ENCODE measurements at places on chromosomes 5 and 9.

DNA sequence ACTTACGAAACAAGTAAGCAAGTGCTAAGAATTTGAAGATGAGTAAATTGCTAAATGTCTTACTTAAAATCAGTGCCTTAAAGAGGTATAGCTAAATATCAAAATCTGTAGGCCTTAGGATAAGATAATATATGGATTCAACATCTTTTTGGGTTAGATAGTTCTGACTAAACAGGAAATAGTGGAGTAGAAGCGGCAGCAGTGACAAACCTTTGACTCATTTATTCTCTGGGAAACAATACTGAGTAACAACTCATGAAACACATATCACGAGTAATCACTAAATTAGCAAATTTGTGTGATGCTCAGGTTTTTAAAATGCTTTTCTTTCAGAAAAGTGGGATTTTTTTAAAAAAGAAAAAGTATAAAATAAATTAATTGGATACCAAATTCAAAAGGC, 762.1 kb upstream of the TYRP1 start:
- no peak for DNase-seq

- no peak for DNase-seq
These were observed 187.2 kb upstream of the CDH10 start for GRCh38 chr5:24831989-24832388.

DNA sequence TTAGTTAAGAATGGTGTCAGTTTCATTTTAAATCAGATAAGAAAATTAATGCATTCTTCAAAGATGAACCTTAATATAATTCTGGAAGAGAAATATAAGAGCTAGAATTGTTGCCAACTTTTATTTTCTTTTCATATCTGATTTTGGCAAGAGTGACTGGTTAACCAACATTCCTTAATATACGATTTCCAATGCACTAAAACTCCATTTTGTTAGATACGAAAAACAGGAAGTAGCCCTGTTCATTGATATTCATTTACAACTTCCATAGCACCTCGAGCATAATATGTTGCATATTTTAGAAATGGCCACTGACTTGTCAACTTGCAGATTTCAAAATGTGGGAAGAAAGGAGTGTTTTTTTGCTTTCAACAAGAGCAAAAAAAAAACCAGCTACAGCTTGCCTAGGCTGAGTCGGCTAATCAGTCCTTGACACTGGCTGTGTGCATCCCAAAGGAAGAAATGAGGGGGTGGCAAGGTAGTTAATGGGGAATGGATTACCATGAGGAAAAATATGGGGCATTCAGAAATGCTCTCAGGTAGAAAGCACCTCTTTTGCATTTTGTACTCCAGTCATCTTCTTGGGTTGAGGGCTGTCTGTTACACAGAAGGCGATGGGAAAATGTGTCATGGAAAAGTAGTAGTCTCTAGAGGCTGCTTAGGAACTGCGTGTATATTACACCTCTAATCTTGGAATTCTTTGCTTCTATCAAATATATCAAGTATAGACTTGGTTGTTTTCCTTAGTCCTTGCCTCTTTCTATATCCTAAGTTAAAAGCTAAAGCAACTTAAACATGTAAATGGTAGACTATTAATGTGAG, 3.9 kb downstream of the MAP3K1 start:
- DNase-seq, result no peak

DNA sequence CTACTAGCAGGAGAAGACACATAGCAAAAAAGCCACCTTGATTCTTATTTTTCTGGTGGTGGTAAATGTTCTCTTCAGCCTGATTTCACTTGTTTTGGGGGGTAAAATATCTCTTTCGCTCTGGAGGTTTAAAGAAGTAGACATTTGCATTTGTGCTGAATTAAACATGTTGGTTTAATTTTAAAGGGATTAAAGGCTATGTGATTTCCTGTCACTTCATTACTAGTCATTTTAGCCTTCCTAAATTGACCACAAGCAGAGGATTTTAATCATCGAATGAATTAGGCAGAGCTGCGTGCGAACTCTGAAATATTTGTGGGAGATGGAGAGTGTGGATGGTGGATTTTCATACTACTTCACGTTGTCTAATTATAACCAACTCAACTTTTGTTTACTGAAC, 4.8 kb downstream of the RASGRF2 start:
- DNase-seq, result no peak

- no peak for DNase-seq
These were observed 231.9 kb downstream of the MAST4 start for GRCh38 chr5:66828046-66828547.

DNA sequence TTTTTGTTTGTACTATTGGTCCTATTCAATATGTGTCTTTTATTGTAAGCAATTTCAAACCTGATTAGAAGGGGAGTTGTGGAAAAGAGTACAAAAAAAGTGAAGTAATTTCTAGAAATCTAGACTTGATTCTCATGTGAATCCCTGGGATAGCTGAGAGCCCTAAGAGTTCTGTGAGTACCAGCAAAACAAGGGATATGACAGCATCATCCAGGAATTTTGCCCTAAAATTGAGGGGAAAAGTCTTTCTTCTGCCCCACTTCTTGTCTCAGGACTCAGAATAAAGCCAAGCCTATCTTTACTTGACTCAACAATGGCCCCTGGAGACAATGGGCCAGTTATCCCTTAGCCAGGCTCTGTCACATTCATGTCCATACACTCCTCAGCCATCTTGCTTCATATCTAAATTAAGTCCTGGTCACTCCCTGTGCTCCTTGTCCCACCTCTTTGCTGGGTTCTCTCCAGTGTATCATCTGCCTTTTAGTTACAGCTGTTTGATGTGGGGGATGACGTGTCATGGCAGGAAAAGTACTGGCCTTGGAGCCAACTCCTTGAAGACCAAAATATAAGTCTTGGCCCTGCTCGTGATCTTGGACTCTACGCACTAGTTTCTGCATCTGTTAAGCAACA, 81.2 kb downstream of the ADAMTS12 start:
- DNase-seq, result no peak

DNA sequence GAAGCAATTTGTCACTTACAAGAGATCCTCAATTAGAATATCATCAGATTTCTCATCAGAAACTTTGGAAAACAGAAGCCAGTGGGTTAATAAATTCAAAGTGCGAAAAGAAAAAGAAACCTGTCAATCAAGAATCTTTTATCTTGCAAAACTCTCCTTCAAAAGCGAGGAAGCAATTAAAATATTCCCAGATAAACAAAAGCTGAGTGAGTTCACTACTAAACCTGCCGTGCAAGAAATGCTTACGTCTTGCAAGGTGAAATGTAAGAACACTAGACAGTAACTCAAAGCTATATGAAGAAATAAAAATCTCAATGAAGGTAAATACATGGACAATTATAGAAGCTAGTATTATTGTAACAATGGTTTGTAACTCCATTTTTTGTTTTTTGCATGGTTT, 62.8 kb upstream of the IL33 start:
- DNase-seq, result no peak

DNA sequence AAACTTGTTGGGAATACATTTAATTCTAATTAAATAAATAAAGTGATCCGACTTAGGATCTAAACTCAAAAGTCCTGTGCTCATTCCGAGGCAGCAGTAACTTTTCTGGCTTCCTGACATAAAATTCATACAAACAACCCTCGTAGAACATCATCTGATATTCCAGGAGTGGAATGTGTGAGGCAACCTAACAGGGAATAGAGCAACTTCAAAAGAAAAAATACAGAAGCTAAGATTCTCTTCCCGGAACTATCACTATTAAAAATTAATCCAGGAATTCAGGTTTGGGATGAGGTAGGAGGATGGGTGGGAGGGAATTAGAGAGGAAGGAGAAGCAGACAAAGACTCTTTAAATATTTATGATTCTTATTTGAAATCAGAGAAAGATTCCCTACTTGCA, 32.9 kb upstream of the TRIO start:
- no peak for DNase-seq

DNA sequence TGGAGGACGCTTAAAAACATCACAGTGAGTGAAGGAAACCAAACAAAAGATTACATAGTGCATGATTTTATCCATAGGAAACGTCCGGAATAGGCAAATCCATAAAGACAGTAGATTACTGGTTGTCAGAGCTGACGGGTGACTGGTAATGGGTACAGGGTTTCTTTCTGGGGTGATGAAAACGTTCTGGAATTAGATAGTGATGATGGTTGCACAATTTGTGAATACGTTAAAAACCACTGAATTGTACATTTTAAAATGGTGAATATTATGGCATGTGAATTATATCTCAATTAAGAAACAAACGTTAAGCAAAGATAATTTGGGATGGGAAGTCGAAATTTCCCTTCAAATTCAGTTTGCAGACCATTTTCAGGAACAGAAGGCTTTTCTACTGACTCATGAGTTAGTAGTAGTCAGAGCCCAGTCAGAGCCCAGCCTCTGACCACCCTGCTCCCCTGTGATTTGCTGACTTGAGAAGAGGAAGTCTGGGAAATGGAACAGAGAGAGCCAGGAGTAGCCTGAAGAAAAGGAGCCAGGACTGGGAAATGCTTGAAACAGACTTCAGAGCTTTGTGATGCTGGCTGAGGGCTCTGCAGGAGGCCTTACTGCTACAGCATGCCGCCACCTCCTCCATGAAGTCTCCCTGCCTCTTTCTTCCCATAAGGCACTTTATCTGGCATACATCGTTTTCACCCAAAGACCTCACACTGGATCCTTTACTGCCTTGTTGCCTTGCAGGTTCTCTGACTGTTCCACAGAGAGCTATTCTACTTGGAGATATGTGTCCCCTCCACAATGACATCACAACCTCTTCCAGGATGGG, 46.4 kb upstream of the CTNNA1 start:
- no peak for DNase-seq

- DNase-seq, result no peak
These were observed 153.5 kb downstream of the SEMA6A start for GRCh38 chr5:116421080-116421629.

DNA sequence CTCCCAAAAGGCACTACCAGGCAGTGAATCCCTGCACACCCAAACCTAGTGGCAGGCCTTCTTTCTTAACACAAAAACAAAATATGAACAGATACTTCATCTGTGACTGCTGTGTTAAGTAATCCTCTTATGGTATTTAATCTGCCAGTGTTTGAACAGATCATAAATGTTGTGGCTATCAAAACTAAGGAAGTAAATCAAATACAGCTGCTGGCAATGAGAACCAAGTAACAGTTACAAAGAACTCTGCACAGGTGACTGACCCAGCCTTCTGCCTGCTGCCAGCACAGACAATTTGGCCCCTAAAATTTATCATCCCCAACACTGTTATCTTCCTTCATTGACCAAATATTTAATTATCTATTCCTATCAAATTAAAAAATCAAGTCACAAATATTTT, 78.0 kb downstream of the GNAQ start:
- DNase-seq, result no peak

DNA sequence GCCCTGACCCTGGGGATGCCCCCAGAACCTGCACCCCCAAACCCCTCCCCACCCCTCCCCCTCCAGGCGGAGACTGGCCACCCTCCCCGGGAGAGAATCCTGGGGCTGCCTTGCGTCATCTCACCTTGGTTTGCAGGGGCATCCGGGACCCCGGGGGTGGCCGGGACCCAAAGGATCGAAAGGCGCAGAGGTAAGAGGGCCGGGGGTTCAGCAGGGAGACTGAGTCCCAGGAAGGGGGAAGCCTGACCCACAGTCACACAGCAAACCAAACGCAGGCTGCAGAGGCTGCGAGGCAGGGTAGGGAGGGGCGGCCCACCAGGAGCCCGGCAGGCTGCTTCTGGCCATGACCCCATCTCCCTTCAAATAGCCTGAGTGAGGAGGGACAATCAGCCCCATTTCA, 33.8 kb upstream of the ORM1 start:
- DNase-seq, result no peak

- DNase-seq, result no peak
These were observed 246.1 kb downstream of the FANCC start for GRCh38 chr9:95071450-95071849.
